ENCODE measurements at places on chromosomes 12 and 14. TPM values are rescaled to one million over a fixed set of nuclear protein-coding genes. Genes with fewer than 3 reads are reported as not detected.

SMIM41 gene
- 0.61 TPM for polyA plus RNA-seq

SYNDIG1L gene
- polyA plus RNA-seq, result 0.20 TPM

TSHR gene
- polyA plus RNA-seq, result 0.47 TPM

TBC1D30 gene
- 2.4 TPM for polyA plus RNA-seq

MYF6 gene
- not detected for polyA plus RNA-seq

CLEC6A gene
- 0.29 TPM for polyA plus RNA-seq

BICDL1 gene
- polyA plus RNA-seq, result 6.0 TPM

WDHD1 gene
- 4.0 TPM for polyA plus RNA-seq

PLBD1 gene
- polyA plus RNA-seq, result 24.4 TPM

LRTM2 gene
- 0.09 TPM for polyA plus RNA-seq

GPR84 gene
- 0.92 TPM for polyA plus RNA-seq

CDH24 gene
- 0.60 TPM for polyA plus RNA-seq

PPP1R1A gene
- 0.92 TPM for polyA plus RNA-seq

MRPL52 gene
- 64.3 TPM for polyA plus RNA-seq

RNFT2 gene
- 3.1 TPM for polyA plus RNA-seq

AQP2 gene
- not detected for polyA plus RNA-seq

CCDC175 gene
- not detected for polyA plus RNA-seq

ESR2 gene
- 0.55 TPM for polyA plus RNA-seq

RPS29 gene
- polyA plus RNA-seq, result 5,800 TPM

VRK1 gene
- polyA plus RNA-seq, result 17.9 TPM

HHIPL1 gene
- 0.80 TPM for polyA plus RNA-seq

SLC41A2 gene
- 9.0 TPM for polyA plus RNA-seq

NEUROD4 gene
- not detected for polyA plus RNA-seq

ABCB9 gene
- polyA plus RNA-seq, result 3.5 TPM

STXBP6 gene
- 12.6 TPM for polyA plus RNA-seq

TSPAN31 gene
- 12.0 TPM for polyA plus RNA-seq

PGF gene
- polyA plus RNA-seq, result 1.2 TPM

IFNG-AS1 gene
- polyA plus RNA-seq, result not detected

LMNTD1 gene
- not detected for polyA plus RNA-seq

ADAM20 gene
- not detected for polyA plus RNA-seq

DEPDC4 gene
- 1.2 TPM for polyA plus RNA-seq

OR10P1 gene
- polyA plus RNA-seq, result not detected
